ENCODE measurements at places on chromosomes 6 and 20.

- no peak for DNase-seq
Measured at GRCh38 chr6:154872542-154873114, 122.5 kb upstream of the TIAM2 start.

DNA sequence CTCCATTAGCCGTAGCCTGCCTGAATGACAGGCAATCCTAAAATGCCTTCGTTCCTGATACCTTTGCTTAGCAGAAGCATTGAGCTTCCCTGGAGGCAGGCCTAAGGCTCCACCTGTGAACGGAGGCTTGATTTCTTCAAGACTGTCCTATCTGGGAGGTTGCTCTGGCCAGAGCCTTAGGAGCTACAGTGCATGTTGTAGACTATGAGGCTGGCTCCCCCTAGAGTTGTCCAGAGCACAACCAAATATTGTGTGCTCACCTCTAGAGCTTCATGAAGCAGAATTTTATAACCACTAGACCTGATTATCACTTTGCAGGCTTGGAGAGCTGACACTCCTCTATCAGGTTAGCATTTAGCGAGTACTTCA is 217.8 kb downstream of the MAFB start:
- DNase-seq = no peak

GRCh38 chr6:106109029-106109428 is 22.9 kb downstream of the PRDM1 start:
- DNase-seq = no peak

- no peak for DNase-seq
Measured at GRCh38 chr6:160312900-160313299, 35.3 kb upstream of the SLC22A3 start.

GRCh38 chr6:128024969-128025368 is 124.1 kb upstream of the THEMIS start:
- DNase-seq = no peak

DNA sequence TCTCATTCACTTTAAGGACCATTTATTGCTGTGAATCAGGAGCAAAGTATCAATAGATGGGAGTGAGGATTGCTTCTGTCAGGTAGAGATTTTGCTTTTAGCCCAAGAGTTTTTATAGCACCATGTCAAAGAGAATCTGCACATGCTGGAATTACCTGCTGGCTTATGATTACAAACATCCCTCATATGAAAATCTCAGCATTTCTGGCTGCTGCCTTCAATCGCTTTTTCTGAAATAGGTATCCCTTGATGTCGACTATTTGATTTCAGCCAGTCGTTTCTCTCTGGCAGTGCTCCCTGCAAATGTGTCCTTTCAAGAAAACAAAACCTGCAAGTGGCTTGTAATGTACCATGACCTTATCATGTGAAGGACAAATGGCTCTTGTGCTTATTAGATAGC is 34.5 kb upstream of the NEDD9 start:
- DNase-seq = no peak

GRCh38 chr6:139888681-139889122 is 514.3 kb upstream of the CITED2 start:
- DNase-seq = no peak

DNA sequence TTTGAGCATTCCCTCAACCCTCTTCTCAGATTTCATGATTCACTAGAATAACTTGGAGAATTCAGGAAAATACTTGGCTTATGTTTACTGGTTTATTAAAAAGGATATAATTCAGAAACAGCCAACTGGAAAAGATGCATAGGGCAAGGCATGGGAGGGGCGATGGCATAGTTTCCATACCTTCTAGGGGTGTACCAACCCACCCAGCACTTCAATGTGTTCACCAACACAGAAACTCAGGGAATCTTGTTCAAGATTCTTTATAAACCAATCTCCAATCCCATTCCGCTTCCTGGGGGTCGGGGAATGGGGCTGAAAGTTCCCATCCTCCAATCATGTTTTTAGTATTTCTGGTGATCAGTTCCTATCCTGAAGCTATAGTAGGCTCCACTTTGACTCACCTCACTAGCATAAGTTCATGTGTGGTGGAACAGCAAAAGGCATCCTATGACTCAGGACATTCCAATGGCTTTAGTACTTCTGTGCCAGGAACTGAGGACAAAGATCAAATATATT is 164.4 kb downstream of the SIM1 start:
- no peak for DNase-seq

GRCh38 chr20:24590178-24590982 is 121.0 kb downstream of the SYNDIG1 start:
- no peak for DNase-seq

DNA sequence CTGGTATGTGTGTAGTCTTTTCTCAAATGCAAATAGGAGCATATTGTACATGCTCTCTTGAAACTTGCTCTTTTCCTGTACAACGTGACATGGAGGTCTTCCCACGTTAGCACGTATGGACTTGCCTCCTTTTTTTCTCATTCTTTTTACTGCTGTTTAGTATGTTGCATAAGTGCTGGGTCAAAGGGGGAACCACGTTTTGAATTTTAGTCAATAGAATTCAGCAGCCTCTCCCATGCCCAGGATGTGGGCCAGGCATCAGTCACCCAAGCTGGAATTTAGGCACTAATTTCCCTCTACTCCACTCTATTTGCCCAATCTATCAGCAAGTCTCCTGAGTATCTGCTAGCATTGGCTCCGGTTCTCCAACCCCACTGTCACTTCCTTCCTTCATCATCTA is 41.5 kb upstream of the RNF24 start:
- DNase-seq = no peak

DNA sequence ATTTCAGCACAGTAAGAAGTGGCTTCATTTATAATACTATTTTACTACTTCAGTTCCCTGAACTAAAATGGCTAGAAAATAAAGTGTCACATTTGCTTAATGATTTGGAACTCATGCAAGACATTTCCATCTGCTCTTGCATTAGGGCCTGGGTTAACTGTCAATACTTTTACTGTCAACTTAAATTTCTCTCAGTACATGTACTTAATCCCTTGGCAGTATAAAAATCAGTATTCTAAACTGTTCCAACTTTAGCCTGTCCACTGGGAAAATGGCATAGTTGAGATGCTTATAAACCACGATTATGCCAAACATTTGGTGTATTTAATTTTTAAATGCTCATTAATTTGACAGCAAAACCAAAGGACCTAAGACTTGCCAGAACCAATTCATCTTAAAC is 154.5 kb downstream of the ASCC3 start:
- DNase-seq = no peak

GRCh38 chr6:140201787-140202458 is 827.5 kb upstream of the CITED2 start:
- DNase-seq = no peak

GRCh38 chr6:43334466-43335095 is 26.0 kb upstream of the CRIP3 start:
- DNase-seq = no peak

DNA sequence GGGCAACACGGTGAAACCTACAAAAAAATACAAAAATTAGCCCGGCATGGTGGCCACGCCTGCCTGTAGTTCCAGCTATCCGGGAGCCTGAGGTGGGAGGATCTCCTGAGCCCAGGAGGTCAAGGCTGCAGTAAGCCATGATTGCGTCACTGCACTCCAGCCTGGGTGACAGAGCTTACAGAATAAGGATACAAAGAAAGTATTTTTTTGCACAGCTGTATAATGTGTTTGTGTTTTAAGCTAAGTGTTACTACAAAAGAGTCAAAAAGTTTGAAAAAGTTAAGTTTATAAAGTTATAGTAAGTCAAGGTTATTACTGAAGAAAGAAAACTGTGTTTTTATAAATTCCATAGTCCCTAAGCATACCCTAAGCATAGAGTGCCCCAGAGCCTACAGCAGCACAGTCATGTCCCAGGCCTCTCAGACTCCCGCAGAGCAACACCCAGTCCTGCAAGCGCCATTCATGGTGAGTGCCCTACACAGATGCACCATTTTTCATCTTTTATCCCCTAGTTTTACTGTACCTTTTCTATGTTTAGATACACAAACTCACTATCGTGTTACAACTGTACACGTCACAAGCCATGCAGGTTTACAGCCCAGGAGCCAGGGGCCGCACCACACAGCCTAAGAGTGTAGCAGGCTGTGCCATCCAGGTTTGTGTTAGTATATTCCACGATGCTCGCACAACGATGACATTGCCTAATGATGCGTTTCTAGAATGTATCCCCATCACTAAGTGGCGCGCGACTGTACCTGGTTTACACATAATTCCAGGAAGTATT is 22.4 kb downstream of the TAF4 start:
- DNase-seq = no peak

- no peak for DNase-seq
Measured at GRCh38 chr6:40950986-40951698, 87.9 kb downstream of the UNC5CL start.

DNA sequence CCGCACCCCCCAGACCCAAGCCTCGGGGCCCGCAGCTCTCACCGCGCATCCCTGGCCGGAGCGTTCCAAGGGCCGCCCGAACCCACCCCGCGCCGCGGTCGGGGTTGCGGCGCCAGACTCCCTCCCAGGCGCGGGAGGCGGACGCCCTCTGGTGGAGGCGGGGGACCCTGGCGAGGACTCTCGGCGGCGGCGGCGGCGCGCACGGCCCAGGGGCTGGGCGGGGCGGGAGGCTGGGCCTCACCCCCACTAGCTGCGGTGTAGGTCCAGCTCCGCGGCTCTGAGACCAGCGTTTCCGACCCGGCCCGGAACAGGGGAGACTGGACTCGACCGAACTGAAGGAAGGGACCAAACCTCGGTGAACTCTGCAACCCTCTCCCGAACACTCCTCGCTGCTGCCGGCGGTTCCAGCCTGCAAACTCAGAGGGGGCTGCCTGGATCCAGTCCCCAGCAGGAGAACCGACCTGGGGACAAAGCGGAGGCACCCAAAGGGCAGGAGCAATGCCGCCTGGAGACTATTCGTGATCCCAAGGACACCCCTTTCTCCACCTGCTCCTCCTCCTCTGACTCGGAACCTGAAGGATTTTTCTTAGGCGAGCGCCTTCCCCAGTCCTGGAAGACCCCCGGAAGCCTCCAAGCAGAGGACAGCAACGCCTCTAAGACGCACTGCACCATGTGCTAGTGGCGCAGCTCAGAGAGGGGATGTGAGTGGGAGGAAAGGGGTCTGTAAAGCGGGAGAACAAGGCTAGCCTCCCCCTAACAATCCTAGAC is 859 bp upstream of the TOMM6 start:
- DNase-seq = no peak

DNA sequence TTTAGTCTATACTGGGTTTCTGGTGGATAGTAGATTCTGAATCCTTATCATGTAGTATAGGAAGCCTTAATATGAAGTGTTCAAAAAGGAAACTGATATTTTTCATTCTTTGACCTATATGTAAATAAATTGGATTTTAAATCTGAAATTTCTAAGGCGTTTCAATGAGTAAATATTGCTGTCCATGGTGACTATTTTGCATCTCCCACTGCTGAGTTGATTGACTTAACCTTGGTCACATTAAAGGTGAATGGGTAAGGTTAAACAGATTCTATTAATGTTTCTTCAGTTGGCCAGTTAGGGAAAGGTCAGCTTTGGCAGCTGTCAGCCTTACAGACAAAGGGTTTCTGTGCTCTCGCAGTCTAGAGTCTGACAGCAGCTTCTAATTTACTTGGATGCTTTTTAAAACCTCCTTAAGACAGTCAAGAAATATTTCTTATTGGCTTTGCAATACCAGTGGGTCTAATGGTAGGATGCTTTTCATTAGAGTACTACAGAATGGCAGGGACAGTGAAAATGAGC is 24.8 kb downstream of the PRIM2 start:
- no peak for DNase-seq

DNA sequence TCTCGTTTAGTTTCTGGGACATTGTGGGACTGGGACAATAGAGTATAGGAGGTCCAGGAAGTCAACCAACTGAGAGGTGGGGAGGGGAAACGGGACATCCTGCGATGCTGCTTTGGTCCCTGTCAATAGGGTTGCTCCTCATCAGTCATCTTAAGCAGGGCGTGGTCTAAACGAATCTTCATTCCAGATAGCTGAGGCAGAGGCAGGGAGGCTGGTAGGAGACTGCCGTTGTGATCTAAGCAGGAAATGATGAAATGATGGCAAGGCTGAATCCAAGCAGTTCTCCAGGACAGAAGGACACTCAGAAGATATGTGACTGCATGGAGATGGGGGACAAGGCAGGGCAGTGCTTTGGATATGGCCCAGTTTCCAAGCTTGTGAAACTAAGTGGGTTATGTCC is 953.4 kb downstream of the KIF16B start:
- DNase-seq = no peak

DNA sequence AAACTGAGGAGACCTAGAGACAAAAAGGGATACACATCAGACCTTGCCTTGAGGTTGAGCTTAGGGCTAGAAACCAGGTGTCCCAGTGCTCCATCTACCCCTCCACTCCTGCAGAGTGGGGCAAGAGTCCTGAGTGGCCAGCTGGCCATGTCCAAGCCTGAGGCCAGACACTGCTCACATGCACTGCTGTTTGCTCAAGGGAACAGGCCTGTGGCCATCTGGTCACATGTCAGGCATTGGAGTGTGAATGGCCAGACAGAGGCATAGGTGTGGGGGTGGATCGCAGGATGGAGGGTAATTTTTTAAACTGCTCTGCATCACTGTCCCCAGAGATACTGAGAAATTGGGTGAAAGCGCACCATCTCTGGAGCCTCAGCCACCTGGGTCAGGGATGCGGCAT is 30.5 kb downstream of the MAFB start:
- DNase-seq = no peak

DNA sequence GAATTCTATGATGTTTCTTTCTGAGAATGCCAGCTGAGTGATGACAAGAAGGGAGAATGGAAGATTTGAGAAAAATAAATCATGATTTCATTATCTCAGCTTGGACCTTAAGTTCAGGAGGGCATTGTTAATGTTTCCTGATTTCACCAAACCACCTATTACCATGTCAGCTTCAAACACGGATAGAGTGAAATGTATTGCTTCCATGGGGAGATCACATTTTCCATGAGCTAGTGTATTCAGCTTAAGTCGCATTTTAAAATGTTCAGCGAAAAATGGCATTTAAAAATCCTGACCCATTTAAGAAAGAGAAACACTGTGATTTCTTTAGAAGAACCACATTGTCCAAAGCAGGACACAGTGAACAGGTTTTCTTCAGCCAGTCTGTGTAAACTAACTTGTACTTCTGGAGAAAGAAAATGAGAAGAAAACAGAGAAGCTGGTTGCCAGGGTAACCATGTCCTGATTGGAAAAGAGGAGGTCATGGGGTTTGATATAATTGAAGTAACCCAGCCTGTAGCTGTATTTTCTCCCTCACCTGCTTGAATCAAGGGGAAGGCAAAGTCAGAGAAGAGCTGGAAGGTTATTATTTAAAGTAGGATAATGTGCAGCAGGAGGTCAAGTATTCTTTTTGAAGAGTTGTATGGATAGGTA is 684.1 kb upstream of the NRSN1 start:
- no peak for DNase-seq
